ENCODE measurements at places on chromosomes 5 and 9. TPM values are rescaled to one million over a fixed set of nuclear protein-coding genes. Genes with fewer than 3 reads are reported as not detected.

MARCOL gene
- not detected for total RNA-seq

AFF4 gene
- total RNA-seq: 70.2 TPM

HNRNPK gene
- total RNA-seq: 462 TPM

GABRP gene
- 52.4 TPM for total RNA-seq

DNA sequence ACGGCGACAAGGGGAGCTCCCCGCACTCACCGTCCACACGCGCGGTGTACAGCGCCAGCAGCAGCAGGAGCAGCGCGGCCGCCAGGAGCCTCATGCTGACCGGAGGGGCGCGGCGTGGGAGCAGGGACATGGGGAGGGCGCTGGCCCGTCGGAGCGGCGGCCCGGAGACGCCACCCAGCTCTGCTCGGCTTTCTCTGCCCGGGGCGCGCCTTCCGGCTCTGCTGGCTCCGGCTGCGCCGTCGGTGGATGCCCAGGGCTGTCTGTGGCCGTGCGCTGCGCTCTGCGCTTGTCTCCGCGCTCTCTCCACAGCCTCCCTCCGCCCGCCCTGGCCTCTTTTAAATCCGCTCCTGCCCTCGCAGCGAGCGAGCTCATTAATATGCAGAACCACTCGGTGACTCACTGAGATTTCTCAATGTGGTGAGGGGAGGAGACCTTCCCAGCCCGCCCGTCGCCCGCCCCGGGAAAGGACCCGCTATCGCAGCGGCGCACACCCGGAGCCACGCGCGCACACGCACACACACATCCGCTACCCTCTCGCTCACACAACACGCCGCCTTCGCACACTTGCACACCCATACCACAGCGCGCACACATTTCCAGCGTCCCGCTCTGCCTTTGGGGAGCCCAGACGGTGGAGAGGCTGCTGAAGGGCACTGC lies at the start of gene CXCL14:
Gene CXCL14 (minus strand): TSS at position 307 of the 657 bp plus-strand sequence. CDS start 213 bp downstream, at position 94.
- no peaks in the 10 kb centered on the region for H3K4me1 ChIP-seq
- peaks cover 31% of the 10 kb centered on the region for H3K27me3 ChIP-seq
- no peaks in the 10 kb centered on the region for H3K36me3 ChIP-seq
- DNase-seq: no peak
- H3K27ac ChIP-seq: peak within 1 kb of the TSS; percentile 74

- no peaks in the 10 kb centered on the region for H3K36me3 ChIP-seq
- no peak for DNase-seq
- H3K4me1 ChIP-seq: no peaks in the 10 kb centered on the region
- no peak overlapping the region for H3K27ac ChIP-seq
Measured at GRCh38 chr9:133369933-133370332, 5.9 kb downstream of the SURF4 start.

GRCh38 chr9:26535151-26535550 lies 357.5 kb downstream of the CAAP1 start:
- H3K27me3 ChIP-seq: no peaks in the 10 kb centered on the region
- no peak for DNase-seq
- H3K27ac ChIP-seq: no peak overlapping the region
- H3K36me3 ChIP-seq: no peaks in the 10 kb centered on the region
